ENCODE measurements at places on chromosomes 7 and 10.

DNA sequence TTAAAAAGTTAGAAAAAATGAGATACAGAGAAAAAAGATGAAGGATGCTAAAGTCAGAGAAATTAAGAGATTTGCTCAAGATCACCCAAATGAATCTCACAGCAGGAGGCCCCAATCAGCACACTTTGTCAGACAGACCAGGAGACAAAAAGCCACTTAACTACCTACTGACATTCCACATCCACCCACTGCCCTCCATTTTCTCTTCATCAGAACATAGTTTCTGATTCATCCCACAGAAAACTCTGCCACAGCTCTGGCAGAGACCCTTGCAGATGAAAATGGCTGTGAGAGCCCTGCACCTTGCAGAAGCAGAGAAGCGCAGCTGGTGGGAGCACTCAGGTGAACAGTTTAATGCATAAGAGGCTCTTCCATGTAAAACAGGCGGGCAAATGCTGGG lies 26.6 kb downstream of the DGKI start:
- no peak for DNase-seq

- peak; percentile 74 for DNase-seq
These were observed 120.2 kb upstream of the AMPH start for GRCh38 chr7:38751416-38751815.

GRCh38 chr7:142391191-142391992 lies 133.5 kb upstream of the PRSS58 start:
- peak; percentile 28 for DNase-seq

DNA sequence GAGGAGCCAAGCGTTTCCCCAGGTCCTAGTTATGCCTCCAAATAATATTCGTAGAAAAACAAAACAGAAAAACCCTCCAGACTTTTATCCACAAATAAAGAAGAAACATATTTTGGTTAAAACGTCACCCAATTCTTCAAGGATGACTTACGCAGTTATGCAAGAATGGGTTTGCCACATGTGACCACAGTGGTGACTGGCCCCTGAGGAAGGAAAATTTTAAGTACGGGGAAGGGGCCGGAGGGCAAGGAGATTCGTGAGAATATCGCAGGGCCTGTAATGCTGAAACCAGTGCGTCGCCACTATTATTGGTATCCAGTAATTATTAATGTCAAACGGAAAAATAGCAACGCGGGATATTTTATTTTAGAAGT lies 537 bp upstream of the MRPS24 start:
- DNase-seq: peak; percentile 98

DNA sequence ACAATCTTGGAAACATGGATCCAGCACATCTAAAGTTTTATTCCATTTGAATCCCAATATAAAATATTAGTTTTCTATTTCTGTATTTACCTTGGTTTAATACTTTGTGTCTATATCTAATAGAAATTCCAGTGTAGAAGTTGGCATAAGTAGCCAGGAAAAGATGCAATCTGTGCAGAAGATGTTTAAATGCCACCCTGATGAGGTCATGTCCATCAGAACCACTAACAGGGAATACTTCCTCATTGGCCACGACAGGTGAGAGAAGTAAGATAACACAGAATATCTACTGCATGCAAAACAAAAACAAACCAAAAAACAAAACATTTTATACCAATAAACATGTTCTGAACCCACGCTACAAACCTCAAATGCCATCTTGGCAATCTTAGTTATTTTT lies 15.7 kb downstream of the PLEKHS1 start:
- DNase-seq: no peak

DNA sequence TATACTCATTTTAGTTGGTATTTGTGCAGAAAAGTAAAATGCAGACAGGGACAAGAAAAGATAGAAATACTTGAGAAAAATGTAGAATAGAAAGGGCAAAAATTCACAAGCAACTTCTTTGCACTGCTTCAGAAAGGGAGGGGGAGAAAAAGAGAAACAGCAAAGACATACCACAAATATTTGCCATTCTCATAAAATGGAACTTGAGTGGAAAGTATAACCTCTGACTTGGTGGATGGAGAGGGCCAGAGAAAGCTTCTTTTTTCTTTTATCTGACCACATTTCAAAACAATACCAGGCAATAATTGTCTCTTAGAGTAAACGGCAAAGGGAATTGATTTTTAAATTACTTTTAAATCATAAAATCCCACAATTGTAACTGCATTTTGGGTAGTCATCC lies 35.8 kb upstream of the TRUB1 start:
- peak; percentile 71 for DNase-seq

GRCh38 chr7:69645683-69646082 lies 47.4 kb downstream of the AUTS2 start:
- DNase-seq: no peak

DNA sequence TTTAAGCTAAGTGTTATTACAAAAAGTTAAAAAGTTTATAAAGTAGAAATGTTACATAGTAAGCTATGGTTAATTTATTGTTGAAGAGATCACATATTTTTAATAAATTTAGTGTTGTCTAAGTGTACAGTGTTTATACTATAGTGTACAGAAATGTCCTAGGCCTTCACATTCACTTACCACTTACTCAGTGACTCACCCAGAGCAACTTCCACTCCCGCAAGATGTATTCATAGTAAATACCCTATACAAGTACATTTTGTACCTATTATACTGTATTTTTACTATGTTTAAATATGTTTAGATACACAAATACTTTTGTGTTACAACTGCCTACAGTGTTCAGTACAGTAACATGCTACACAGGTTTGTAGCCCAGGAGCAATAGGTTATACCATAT lies 69.2 kb downstream of the DNAJC1 start:
- DNase-seq: peak; percentile 9

DNA sequence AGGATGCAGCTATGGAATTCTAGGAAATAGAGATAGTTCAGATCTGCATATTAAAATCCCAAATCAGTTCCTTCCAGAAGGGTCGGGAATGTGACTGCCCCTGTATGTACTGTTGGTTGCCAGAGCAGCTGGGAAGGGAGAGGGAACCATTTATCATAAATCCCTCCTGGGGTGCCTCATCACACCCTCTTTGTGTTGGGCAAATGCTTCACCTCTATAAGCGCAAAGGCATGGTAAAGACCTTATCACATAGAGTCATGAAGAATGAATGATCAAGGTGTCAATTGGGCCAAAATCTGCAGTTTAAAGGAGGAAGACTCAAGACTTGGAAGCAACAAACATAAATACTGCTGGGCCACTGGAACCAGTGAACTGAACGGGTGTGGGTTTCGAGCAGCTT lies 65.0 kb downstream of the FRMD4A start:
- no peak for DNase-seq

- DNase-seq: no peak
These were observed 4.6 kb downstream of the KCNIP2 start for GRCh38 chr10:101839002-101839401.
